NCI-H69 (cell line): ENCODE measurements at places on chromosomes 13 and 19.

GRCh38 chr19:3873151-3873550, 4.3 kb upstream of the ZFR2 start:
- DNase-seq, result peak; percentile 44

DNA sequence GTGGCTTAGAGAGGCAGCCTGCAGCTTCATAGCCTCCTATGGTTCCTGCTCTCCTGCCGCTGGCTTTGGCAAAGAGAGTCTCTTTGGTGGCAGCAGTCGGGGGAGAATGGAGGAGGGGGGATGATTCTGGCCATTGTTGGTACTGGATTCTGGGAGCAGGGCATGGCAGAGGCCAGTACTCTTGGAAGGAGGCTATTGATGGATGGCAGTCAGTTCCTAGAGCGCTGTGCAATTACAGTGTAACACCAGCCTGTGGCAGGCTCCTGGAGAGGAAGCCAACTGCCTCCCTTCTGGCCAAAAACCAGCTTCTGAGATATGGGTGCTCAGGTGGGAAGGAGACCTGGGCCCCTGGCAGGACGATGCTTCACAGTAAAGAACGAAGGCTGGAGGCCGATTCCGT, 47.9 kb upstream of the TMTC4 start:
- peak; percentile 33 for DNase-seq

GRCh38 chr19:48391100-48392005, at the start of gene KDELR1:
TSS of gene KDELR1 (minus strand) at chr19:48391551. CDS start at chr19:48391358, 193 bp downstream.
- peak; percentile 87 for DNase-seq

- peak; percentile 51 for DNase-seq
Measured at GRCh38 chr13:32415019-32415418, 12.9 kb downstream of the N4BP2L1 start.

DNA sequence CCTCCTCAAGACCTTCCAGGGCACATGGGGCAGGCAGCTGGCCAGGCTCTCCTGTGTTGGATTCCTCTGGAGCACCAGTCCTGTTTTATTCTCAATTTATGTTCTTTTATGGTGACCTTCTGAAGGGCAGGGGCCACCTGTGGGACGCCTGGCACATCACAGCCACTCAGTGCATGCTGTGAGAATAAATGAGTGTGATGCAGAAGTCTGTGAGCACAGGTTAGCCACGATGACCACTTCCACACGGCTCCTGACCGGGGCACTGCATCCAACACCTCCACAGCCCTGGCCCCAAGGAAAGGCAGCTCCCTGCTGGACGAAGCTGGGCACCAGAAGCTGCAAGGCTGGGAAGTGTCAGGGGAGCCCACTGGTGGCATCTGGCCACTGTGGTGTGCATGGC, 122.8 kb downstream of the CRYL1 start:
- DNase-seq, result no peak

DNA sequence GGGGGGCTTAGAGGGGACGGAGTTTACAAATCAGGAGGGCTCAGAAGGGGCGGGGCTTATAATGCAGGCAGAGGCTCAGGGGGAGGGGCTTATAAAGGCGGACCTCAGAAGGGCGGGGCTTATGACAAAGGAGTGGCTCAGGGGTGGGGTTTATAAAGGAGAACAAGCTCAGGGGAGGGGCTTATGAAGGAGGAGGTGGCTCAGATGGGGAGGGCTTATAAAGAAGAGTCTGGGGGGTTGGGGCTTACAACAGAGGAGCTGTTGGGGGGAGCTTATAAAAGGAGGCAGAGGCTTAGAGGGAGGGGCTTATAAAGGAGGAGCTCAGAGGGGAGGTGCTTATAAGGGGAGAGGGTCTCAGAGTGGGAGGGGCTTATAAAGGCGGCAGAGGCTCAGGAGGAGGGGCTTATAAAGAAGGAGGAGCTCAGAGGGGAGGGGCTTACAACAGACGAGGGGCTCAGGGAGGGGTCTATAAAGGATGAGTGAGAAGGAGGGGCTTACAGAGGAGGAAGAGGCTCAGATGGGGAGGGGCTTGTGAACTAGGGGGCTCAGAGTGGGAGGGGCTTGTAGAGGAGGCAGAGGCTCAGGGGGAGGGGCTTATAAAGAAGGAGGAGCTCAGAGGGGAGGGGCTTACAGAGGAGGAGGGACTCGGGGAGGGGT, 1.0 kb downstream of the SMIM24 start:
- DNase-seq, result peak; percentile 74

DNA sequence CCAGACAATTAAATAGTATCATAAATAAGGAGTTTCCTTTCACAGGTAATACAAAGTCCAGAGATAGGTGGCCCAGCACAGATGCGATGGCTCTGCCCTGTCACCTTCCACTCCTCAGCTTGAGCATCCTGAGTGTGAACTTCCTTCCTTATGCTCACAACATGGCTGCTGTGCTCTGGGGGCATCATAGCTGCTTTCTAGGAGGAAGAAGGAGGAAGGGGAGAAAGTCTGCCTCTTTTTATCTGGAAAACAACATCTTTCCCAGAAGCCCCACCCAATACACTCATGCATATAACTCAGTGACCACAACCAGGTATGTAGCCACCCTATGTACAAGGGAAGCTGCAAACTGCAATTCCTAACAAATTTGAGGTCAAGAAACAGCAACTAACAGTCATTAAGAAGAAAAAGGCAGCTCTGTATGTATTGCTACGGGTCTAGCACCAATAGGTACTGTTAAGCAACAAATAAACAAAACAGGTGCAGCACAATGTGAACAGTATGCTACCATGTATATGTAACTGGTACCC, 201.2 kb upstream of the UBL3 start:
- no peak for DNase-seq

DNA sequence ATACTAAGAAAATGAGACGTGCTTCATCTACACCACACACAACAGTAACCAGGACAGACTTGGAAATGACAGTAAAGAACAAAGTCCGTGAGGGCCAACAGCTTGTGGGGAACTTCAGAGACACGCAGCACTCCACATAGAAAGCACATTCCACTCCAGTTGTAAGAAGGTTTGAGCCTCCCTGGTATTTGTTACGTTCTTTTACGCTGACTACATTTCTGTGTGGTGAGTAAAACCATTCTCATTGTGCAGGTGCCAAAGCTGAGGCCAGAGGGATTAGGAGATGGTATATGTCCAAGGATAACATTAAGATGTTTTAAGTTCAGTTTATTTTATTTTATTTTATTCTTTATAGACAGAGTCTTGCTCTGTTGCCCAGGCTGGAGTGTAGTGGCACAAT, 1189.9 kb downstream of the UQCRFS1 start:
- no peak for DNase-seq

- no peak for DNase-seq
Measured at GRCh38 chr19:5985098-5985783, 7.3 kb upstream of the RANBP3 start.

GRCh38 chr19:7720351-7720750, 11.6 kb downstream of the CLEC4G start:
- DNase-seq, result peak; percentile 13

- DNase-seq, result no peak
Measured at GRCh38 chr19:47860602-47861297, 1.7 kb downstream of the TPRX2 start.

GRCh38 chr19:44776402-44777096, 1.1 kb upstream of the CBLC start:
- no peak for DNase-seq

DNA sequence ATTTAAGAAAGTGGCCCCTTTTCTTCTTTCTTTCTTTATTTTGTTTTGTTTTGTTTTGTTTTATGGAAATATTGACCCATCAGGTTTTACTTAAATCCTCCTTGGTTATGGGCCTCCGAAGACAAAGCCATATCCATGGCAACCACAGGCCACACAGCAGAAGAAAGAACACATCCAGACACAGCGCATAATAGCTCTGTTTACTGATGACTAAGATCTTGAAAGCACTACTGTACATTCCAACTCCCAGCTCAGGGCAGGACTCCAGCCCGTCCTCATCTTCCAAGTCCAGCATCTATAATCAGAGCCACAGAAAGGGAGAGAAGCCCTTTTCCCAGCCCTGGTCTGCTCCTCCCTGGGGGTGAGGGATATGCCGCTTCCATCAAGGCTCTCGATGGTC, 84.3 kb downstream of the NUFIP1 start:
- peak; percentile 56 for DNase-seq

DNA sequence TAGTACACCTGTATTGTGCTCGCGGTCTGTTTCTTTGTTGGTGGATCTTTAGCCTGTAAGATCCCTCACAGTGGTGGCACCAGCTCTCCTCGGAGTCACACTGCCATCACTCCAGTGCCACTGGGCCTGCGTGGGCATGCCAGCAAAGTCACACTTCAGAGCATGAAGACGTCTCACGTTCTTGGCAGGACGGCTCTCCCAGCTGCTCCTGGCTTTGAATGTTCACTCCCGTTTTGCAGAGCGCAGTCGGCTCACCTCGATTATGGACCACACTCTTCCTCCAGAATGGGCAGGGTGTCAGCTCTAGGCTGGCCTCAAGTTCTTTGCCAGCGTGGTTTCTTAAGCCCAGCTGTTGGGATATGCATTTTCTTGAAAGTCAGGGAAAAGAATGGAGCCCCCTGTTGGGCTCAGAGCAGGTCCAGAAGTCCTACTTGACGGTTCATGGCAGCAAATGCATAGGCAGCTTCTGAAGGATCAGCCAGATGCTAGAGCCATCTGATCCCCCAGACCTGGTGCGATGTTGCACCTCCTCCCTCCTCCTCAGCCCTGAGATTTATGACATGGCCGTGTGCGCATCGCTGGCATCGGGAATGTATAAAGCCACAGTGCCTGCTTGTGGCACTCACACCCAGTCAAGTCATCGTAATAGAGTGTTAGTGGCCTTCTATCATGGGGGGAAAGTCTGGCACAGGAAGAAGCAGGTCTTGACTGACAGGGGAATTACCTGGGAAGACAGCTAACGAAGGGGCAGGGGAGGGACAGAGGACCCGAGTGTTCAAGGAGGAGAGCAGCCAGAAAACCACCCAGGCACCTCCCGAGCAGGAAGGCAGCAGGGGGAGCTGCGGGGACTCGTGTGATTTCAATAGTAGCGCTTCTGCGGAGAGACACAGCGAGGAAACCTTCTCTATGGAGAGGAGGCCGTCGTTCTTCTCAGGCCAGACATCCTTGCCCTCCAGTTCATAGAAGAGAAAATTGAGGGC, 40.2 kb upstream of the NPAS1 start:
- DNase-seq, result no peak

DNA sequence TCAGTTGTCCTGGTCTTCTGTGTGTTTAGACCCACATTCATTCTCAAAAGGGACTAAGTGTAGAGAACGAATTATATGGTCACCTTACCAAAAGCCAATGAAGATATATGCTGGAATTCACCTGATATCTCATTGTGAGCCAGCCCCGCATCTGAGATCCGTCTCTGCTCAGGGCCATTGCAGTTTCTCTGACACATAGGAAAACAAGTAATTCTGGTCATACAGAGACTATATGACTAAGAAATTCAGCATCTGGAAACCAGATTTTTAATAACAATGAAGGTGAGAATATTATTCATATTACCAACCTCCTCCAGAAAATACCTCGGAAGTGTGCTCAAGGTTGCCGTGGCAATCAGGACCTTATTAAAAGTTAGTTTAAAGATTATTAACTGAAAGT, 278.6 kb upstream of the EDNRB start:
- DNase-seq, result no peak

GRCh38 chr13:24124789-24125476, 35.6 kb upstream of the SPATA13 start:
- DNase-seq, result no peak

DNA sequence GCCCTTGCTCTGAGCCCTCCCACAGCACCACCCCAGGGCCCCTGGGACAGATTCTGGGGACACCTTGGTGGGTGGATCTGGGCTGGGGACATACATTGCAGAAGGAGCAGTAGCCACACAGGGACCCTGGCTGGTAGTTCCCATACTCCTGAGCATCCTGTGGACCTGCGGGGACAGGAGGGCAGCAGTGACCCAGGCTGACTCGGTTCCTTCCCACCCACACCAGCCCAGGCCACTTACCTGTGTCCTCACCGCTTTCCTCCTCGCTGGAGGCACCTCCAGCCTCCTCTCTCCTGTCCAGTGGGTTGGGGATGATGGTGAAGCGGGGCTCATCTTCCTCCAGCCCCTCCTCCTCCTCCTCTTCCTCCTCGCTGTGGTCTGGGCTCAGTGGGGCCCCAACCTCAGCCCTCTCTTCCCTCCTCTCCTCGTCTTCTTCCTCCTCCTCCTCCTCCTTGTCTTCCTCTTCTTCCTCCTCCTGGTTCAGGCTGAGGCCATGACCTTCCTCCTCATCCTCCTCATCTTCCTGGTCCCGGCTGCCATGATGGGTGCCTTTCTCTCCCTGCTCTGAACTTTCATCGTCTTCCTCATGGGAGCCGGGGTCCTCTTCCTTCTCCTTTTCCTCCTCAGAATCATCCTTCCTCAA, 1.9 kb downstream of the HRC start:
- no peak for DNase-seq

DNA sequence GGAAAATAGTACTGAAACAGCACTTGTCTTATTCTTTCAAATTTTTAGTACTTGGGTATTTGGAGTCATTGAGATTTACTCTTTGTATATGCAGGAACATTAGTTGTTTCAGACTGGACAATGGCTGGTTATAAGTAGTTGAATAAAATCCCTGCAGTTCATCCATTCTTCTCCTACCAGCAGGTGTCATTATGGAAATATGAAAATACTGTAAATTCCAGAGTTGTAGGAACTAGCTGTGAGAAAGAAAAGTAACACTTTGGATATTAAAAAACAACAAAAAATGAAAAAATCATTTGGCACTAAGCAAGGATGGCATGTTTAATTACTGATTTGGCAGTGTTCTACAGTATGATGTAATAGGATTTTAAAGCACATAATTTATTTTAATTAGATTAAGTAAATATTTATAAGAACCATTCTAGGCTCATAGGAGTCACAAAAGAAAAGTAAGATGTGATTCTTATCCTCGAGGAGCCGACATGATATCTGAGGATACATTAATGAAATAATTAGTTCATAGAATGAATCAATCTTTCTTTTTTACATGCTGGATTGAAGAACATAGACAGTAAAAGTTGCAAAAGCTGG, 155.3 kb downstream of the KCNRG start:
- peak; percentile 34 for DNase-seq

- no peak for DNase-seq
Measured at GRCh38 chr13:52808842-52809219, 39.6 kb downstream of the PCDH8 start.

DNA sequence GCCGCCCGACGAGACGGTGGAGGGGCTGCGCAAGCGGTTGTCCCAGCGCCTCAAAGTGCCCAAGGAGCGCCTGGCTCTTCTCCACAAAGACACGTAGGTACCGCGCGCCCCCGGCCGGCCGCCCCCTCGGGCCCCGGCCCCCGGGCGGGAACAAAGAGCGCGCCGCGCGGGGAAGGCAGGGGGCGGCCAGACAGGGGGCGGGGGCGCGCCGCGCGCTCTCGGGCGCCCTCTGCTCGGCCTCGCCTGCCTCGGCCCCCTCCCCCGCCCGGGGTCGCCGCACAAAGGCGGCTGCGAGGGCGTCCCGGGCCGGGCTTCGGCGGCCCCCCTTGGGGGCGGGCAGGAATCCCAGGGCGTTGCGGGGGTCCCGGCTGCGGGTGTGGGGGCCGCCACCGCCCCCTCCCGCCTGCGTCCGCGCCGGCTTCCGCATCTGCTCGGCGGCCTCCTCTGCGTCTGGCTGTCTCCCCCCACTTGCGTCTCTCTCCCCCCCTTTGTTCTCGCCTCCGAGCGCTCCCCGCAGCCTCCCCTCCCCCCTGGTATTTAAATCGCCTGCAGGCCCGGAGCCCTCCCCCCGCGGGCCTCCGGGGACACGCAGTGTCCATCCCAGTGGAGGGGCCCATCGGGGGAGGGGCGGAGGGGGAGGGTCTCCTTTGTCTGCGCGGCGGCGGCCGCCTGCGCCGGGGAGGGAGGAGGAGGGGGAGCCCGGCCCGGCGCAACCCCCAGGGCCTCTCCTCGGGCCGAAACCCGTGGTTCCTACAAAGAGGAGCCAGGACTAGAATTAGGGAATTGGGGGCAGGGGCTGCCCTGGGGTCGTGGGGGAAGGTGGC, 2.3 kb downstream of the MIDN start:
- peak; percentile 92 for DNase-seq
